ENCODE measurements at places on chromosomes 3 and 15. TPM values are rescaled to one million over a fixed set of nuclear protein-coding genes. Genes with fewer than 3 reads are reported as not detected.

DNA sequence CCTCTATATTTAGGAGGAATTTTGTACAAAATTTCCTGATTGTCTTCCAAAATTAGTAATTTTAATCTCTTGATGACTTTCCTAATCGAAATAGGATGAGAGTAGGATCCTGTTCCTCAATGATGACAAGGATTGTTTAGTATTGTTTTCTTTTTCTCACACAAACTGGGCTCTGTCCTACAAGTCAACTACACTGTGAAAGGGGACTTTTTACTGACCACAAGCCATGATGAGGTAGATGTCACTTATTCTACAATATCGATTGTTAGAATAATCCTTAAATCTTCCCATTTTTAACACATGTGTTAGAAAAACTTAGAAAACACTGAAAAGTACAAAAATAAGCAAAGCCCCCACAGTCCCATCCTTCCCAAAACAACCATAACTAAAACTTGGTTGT, 35.8 kb upstream of the TSC22D2 start:
- H3K27ac ChIP-seq: peak overlapping the region; percentile 1
- peaks cover 19% of the 10 kb centered on the region for H3K4me1 ChIP-seq
- H3K36me3 ChIP-seq: no peaks in the 10 kb centered on the region
- DNase-seq: no peak

DNA sequence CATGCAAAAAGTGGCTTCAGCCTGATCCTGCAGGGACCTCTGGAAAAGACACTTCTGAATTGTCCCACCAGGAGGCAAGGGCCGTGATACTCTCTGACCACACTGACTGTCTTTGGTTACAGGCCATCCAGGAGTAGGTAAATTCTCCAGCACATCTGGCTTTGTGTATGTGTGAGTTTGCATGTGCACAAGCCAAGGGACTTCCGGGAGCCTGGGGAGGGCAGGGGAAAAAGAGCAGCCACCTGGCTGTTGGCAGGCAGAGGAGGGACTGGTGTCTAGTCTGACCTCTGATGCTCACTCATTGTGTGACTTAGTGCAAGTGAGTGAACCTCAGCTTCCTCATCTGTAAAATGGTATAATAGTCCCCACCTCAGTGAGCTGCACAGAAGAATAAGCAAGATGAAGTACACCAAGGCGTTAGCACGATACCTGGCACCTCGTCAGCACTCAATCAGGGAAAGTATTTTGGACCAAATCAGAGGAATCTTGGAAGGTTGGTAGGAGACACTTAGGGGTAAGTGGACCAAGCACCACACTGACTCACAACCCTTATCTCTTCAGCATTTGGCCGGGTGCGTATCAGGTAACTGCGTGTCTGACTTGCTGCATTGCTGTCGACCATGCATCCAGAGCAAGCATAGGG, 19.1 kb downstream of the KLHL6 start:
- H3K4me3 ChIP-seq: no peak overlapping the region
- peaks cover 18% of the 10 kb centered on the region for H3K27me3 ChIP-seq
- H3K36me3 ChIP-seq: no peaks in the 10 kb centered on the region

DNA sequence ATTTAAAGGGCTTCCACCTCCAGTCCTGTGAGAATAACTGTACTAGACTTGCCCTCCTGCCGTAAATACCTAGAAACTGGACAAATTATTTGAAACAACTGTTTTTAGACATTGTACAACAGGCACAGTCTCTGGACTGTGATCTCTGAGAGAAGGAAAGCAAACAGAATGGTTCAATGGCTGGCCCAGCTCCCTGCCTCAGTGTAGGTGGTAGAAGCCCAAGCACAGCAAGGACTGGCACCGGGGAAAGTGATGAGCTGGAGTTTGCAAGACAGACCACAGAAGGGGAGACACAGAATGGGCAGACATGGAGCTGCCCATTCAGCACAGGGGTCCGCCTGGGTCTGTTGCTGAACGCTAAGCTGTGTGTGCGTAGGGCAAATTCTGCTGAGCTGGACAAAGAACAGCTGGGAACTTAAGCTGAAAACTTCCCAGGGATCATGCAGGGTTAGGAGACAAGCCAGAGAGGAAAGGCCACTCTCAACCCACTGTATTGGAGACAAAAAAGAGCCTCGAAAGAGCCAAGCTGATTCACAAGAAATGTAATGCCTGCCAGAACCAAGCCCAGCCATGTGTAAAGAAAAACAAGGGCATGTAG, 52.6 kb upstream of the SEC61A1 start:
- H3K36me3 ChIP-seq: no peaks in the 10 kb centered on the region
- DNase-seq: no peak
- H3K27me3 ChIP-seq: no peaks in the 10 kb centered on the region
- H3K4me3 ChIP-seq: no peak overlapping the region
- peaks cover 6% of the 10 kb centered on the region for H3K4me1 ChIP-seq

DNA sequence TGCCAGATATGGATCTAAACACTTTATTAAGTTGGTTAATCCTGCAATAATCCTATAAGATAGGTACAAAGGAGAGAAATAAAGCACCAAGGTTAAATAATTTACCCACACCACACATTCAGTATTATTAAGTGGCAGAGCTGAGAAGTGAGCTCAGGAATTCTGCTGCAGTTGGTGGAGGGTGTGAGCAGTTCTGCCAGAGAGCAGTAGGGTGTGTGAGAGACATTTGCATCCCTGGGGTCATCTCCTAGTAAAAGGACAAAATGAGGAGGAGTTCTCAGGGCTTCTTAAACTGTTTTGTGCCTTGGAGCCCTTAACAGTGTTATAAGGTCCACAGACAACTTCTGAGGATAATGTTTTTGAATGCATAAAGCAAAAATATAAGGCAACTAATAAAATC, 484.5 kb downstream of the TAFA4 start:
- H3K36me3 ChIP-seq: no peaks in the 10 kb centered on the region
- no peak overlapping the region for H3K4me3 ChIP-seq
- DNase-seq: peak; percentile 24
- no peaks in the 10 kb centered on the region for H3K27me3 ChIP-seq

GRCh38 chr3:40873476-40873875, 325.8 kb upstream of the CTNNB1 start:
- peaks cover 8% of the 10 kb centered on the region for H3K4me1 ChIP-seq
- no peak for DNase-seq
- H3K27ac ChIP-seq: no peak overlapping the region
- no peaks in the 10 kb centered on the region for H3K36me3 ChIP-seq
- no peak overlapping the region for H3K4me3 ChIP-seq

ETV5 gene
- total RNA-seq: 48.4 TPM
